Germinal center (tissue), 1 donor: ENCODE measurements at places on chromosomes 3 and 15.

DNA sequence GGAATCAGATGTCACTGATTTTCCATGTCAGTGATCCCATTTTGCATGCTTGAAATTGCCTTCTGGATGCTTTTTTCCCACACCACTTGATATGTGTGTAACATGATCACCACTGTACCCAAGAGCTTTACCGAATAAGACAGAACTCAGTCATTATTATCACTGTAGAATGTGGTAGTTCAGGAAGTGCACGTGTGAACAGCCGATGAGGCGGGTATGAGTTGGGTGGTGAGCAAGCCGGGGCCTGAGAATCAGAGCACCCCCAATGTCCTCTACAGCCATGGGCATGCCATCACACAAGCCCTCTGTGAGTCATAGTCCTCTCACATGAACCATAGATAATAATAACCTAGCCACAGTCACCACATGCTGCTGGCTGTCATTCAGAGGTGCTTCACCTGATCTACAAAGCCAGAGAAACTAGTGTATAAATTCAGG lies 470.8 kb downstream of the SOX2 start:
- no peak for DNase-seq

DNA sequence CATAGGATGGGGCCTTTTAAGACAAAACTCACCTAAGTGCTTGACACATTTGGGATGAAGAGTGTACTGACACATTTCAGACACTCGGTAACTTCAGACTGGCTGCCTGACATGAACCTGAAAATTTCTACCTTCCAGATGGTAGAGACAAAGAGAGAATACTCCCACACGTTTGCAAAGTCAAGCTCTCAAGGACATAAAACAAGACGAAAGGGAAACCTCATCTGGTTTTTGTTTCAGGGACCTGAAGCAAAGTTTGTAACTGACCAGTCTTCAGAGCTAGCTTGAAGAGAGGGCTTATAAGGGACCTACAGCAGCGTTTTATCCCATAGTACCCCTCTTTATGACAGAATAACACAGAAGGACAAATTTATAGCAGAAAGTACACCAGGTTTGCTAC lies 41.9 kb downstream of the ZNF621 start:
- no peak for DNase-seq

DNA sequence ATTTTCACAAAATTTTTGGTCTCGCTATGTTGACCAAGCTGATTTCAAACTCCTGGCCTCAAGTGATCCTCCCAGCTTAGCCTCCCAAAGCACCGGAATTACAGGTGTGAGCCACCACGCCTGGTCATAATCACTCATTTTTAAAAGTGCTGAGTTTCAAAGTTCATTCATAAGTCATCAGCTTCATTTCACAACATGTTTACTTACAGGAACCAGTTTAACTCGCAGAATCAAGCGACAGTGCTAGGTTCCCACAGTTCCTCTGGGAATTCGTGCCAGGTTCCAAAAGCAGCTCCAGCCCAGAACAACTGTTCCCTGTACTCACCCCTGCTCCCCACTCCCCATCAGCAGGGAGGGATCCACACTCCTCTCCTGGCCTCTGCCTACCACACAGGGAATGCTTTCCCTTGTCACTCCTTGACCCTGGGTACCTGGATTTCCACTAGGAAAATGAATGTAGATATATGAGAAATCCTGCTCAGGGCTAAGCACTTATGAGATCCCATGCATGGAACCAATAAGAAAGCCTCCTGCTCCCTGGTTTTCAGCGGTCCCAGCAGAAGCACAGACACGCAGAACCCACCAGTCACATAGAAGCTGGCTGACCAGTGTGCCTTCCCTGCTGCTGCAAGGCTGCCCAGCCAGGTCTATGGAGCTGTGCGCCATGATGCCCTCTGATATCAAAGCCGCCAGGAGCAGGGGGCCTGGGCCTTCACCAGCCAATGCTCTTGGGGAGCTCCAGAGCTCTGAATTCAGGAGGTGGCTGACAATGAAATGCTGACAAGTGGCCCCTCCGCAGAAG lies 72.3 kb downstream of the ITGB5 start:
- no peak for DNase-seq

DNA sequence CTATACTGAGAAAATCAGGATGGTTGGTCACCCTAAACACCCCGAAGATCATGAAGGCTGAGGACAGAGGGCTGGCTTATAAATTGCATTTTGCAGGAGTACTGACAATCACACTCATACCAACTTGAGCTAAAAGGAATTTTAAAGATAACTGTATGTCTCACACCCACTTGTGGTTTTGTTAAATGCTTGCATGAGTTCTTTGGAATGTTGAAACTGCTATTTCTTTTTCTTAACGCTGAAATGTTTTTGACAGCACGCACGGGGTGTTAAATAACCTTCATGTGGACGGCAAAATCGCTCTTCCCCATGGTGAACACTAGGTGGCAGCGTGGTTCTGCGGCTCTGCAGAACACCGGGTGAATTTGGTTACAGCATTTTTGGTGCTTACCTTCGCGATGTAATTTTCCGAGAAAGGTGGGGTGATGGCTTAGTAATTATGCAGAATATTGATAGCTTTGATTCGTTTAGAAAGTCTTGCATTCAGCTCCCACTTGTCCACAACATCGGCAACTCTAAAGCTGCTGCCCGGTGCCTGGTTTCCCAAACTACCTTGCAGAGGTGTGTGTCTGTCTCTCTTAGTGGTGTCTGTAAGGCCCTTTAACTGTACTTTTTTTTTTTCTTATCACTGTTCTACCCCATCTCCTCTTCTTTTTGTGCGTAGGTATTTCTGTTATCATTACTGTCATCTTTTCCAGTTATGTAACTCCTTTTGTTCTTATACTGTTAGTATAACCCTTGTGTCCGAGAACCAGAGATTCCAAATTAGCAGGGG lies 51.7 kb downstream of the ARNT2 start:
- DNase-seq: peak; percentile 64

- DNase-seq: no peak
Measured at GRCh38 chr3:148005456-148005855, 596.3 kb downstream of the ZIC1 start.

DNA sequence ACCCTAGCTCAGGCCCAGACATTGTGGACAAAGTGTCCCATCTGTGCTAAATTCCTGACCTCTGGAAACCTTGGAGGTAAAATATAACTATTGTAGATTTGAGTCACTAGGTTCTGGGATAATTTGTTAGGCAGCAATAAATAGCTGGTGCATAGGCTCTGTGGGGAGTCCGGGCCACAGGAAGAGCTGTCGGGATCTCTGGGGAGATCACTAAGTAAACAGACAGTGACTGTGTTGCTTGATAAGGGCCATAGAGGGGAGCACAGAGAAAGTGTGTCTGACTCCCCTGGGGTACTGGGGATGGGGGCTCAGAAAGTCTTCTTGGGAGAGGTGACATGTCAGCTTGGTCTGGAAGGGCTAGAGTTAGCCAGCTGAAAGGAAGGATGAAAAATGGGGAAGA lies 37.7 kb upstream of the MRPS22 start:
- no peak for DNase-seq
